Neuronal stem cell (in vitro differentiated cells): ENCODE measurements at places on chromosomes 3 and 15.

DNA sequence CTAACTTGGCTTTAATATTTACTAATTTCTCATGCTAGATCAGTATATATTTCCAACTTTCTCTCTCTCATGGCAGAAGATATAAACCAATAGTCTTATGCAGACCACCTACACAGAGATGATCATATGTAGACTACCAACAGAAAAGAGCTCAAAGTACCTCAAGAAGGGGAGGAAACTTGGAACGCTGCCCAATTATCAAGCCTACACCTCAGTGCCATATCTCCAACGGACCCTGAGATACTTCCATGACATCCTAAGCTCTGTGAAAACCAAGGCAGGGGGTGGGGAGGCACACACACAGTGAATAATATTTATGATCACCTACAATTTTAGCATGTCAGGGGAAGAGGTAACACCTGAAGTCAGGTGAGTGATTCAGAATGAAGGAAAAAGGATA is 100.6 kb downstream of the STAG1 start:
- no peak for DNase-seq

DNA sequence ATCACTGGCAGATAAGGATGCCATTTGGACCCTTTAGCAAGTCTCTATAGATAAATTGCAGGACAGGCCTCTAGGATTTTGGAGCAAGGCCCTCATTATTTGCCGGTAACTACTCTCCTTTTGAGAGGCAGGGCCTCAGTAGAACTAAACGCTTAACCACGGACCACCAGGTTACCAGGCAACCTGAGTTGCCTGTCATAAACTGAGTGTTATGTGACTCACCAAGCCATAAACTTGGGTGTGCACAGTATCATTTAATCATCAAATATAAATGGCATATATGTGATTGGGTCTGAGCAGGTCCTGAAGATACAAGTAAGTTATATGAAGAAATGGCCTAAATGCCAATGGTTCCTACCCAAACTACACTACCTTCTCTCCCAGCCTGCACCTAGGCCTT is 93.2 kb downstream of the BCHE start:
- DNase-seq = no peak

GRCh38 chr15:59399465-59400102 is 26.9 kb upstream of the MYO1E start:
- no peak for DNase-seq

- no peak for DNase-seq
Observed at GRCh38 chr3:1830851-1831250, 267.8 kb upstream of the CNTN4 start.

DNA sequence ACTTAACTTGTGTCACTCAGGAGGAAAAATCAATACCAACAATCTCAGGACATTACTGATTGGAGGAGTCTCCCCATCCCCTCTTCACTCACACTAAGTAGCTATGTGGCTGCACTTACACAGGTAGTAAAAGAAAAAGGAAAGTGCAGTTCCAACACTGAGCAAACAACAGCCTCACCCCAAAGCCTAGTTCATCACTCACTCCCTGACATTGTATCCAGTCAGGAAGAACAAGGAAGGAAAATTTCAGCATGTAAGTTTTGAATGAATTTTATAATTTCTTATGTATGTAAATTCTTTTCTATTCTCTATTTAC is 273.4 kb downstream of the IGSF11 start:
- DNase-seq = no peak

GRCh38 chr15:28269097-28269496 is 52.9 kb downstream of the HERC2 start:
- DNase-seq = no peak

GRCh38 chr3:193869221-193870201 is 266.4 kb upstream of the HES1 start:
- peak; percentile 60 for DNase-seq

DNA sequence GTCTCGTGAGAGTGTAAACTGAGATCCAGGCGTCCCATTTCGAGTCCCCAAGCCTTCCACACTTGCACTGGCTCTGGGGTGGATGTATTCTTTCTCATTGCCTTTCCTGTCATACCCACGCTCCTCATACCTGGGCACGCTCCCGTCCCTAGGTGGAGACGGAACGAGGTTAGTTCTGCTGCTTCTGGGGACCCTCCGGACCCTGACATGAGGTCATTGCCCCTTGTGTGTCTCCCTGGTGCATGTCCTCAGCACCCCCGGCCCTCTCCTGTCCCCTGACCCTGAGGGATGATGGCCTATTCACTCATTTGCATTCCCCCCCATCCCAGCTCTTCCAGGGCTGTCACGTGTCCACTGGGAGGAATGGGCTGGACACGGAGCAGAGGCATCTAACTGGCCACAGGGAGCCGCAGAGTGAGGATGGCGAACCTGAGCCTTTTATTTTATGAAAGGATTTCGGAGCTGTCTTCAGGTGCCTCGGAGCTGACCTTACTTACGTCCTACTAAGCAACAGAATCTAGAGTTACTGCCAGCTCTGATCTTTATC is 8.2 kb downstream of the NIPA1 start:
- no peak for DNase-seq

- DNase-seq = no peak
Observed at GRCh38 chr3:3817865-3818264, 18.6 kb downstream of the LRRN1 start.

DNA sequence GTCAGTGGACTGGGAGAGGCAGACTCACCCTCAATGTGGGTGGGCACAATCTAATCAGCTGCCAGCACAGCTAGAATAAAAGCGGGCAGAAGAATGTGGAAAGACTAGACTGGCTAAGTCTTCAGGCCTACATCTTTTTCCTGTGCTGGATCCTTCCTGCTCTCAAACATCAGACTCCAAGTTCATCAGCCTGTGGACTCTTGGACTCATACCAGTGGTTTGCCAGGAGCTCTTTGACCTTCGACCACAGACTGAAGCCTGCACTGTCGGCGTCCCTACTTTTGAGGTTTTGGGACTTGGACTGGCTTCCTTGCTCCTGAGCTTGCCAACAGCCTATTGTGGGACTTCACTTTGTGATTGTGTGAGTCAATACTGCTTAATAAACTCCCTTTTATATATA is 68.0 kb downstream of the CNTN3 start:
- DNase-seq = no peak
